ENCODE measurements at places on chromosomes 11 and 22.
A peak's percentile ranks its signal among the peaks of the same experiment; 100 is the strongest.

- peak; percentile 90 for DNase-seq
These were observed 950 bp downstream of the FERMT3 start for GRCh38 chr11:64207256-64208085.

DNA sequence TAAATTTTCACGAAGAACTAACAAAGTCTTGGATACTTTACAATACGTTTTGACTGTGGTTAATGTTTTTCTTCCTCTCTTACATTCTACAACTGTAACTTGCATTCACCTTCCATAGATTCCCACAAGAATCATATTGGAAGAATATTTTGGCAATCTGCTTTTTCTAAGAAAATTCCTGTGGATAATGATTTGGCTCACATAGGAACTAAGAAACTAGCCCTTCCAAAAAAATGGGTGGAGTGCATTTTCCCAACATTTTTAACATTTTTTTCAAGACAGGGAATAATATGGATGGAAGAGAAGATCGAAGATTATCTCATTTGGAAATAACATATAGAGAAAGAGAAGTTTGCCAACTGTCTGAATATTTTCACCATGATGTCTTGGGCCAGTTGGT is 256.9 kb upstream of the POU2AF2 start:
- no peak for DNase-seq

DNA sequence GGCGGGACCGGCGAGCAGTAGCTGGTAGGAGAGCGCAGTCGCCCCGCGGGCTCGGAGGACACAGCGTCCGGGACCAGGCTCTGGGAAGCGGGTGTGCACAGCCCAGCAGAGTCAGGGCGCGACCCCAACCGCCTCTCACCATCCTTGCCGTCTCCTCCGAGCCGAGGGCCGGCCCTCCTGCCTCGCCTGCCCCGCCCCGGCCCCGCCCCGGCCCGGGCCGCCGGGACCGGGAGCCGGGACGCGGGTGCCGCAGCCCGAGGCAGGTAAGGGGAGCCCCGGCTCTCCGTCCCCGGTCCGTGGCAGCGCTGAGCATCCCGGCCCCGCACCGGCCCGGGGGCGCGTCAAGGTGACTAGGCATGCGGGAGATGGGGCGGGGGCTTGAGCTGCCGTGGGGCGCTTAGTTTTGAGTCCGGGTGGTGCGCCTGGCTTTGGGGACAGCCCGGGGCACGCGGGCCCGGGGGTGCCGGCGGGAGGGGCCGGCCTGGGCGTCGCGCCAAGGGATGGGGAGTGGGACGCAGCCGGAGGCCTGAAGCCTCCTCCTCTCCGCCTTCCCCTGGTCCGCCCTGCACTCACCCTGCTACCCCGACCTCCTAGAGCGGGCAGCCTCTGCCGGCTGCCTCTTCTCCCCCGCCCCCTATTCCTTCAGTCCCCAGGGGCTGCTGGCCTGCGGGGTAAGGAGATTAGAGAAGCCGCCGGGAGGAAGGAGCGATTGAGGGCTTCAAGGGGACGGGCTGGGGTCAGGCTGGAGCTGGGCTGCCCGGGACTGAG is at the start of gene ABCG4:
Gene ABCG4 (plus strand): TSS at position 35 of the 768 bp plus-strand sequence. CDS start 914 bp downstream, outside the sequence.
- peak; percentile 49 for DNase-seq

DNA sequence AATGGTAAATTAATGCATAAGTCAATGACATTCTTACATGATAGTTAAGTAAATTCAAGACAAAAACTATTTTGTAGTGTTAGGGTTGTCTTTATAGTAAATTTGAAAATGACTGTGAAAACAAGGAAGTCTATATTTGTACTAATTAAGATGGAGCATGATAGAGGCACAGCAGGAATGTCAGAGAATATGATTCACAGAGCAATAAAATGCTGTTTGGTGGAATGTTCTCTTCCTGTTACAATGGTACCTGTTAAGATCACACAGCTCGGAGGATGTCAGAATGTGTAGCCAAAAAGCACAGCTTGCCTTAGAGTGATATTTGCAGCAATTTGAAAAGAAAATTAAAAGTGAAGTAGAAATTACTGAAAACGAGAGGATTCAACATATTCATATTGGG is 2339.7 kb upstream of the RAG2 start:
- no peak for DNase-seq

DNA sequence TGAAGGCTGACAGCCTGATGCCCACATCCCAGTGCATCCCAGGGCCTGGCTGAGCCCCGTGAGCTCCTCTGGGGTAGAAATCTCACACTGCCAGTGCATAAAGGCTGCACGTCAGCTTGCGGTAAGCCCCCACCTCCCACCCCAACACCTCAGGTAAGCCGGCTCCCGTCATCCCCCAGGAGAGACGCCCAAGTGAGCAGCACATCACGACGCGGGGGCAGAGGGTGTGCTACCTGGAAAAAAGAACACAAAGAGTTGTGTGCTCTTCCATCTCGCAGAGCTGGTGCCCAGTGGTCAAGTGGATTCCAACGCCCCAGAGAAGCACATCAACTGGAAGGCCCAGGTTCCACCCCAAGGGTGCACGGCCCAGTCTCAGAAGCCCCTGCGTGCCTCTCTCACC is 50.0 kb downstream of the IGSF9B start:
- no peak for DNase-seq

GRCh38 chr22:38398609-38399461 is 56.2 kb downstream of the KCNJ4 start:
- peak; percentile 92 for DNase-seq

GRCh38 chr11:87866951-87867350 is 308.3 kb downstream of the RAB38 start:
- DNase-seq = no peak

DNA sequence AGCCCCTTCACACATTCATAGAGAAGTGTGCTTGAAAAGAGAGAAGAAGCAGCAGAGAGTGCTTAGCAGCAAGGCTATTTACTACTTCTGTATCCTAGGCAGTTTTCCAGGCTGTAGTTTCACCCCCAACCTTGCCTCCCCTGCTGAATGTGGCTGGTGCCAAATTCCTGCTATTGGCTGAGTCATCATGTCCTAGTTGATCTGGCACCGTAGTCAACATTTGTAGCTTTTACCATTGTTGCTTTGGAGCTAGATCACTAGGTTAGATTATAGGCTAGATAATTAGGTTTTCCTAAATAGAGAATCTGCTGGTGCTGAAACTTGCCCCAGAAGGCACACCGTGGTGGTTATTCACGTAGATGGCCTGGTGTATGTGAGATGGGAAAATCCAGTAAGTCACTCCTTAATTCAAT is 32.7 kb downstream of the ARHGAP42 start:
- peak; percentile 85 for DNase-seq

- DNase-seq = peak; percentile 69
These were observed 5.3 kb downstream of the PICALM start for GRCh38 chr11:86063536-86063935.

- DNase-seq = no peak
These were observed 26.5 kb downstream of the CTNND1 start for GRCh38 chr11:57787920-57788702.

GRCh38 chr22:46007848-46008261 is 30.9 kb upstream of the WNT7B start:
- DNase-seq = peak; percentile 98

GRCh38 chr11:34488855-34489557 is 24.6 kb downstream of the ELF5 start:
- DNase-seq = no peak

DNA sequence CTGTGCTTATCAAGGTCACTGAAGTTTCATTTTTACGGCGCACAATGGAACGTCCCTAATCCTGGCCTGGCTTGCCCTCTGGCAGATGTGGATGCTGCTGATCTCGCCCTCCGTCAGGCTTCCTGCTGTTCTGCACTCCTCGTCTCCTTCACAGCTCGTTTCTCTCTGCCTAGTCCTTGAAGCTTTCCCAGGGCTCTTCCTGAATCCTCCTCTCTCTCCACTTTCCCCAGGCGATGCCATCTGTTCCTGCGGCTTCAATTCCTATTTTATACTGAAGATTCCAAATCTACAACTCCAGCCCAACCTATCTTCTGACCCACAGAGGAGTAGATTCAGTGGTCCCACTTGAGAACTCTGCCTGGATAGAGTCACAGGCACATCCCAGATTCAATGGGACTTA is 14.2 kb downstream of the SLC22A8 start:
- no peak for DNase-seq

DNA sequence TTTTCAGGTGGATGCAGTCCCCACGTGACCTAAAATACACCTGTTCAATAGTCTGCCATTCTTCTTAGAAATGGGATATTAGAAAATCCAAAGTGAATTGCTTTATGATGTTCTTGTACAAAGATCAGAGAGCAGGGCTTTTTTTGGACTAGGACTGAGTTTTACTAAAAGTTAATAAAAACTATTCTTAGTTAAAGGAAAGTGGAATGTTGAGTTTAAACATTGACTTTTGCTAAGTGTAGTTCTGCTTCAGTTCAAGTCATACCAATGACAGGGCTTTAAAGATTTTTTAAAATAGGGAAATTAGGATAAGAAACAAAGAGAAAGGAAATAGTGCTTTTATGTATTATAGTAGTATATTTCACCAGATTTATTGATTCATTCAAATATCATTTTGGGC is at the start of gene SLC22A24:
Gene SLC22A24 (minus strand): TSS at position 101 of the 400 bp plus-strand sequence. CDS start 442 bp downstream, outside the sequence.
- DNase-seq = no peak

DNA sequence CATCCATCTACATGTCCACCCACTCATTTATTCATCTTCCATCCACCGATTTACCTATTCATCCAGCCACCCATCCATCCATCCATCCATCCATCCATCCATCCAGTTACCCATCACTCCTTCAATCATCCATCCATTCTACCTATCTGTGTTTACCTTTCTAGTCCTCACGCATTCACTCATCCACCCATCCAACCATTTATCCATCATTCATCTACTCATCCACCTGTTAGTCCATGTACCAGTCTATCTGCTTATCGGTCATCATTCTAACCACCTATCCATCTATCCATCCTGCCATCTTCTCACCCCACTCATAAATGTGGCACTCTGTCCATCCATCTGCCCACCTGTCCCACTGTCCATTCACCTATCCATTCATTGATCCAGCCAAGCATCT is 21.9 kb upstream of the MYEOV start:
- no peak for DNase-seq

DNA sequence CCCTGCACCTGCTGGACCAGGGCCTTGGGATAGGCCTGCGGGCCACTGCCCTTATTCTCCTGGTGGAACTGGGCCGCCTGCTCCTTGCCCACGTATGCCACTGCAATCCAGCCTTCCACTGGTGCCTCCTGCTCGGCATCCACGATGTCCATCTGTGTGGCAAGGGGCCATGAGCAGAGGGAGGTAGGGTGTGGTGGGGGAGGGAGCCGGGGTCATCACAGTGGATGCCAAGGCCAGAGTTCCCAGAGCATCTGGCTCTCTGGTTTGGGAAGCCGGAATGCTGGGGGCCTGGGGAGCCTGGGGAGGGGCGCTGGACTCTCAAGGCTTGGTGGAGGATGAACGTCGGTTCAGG is 627 bp downstream of the RNF215 start:
- peak; percentile 20 for DNase-seq

GRCh38 chr11:81870066-81870412 is 863.6 kb downstream of the FAM181B start:
- no peak for DNase-seq

DNA sequence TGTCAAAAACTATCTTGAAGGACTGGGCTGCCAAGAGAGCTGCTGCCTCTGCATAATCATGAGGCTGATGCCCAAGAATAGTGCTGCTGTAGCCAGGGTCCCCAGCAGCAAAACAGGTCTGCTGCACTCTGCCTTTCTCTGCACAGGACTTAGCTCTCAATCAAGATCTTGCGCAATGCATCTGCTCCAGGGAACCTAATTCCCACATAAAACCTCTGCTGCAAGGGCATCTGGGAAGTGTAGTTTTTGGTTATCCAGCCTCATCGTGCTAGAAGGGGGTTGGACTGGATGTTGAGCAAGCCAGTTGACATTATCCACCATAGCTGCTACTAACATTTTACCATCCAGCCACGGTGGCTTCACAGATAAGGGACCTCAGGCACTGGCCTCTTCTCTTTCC is 192.7 kb downstream of the C11orf91 start:
- DNase-seq = peak; percentile 59

GRCh38 chr11:16194566-16194965 is 161.8 kb downstream of the SOX6 start:
- peak; percentile 11 for DNase-seq

DNA sequence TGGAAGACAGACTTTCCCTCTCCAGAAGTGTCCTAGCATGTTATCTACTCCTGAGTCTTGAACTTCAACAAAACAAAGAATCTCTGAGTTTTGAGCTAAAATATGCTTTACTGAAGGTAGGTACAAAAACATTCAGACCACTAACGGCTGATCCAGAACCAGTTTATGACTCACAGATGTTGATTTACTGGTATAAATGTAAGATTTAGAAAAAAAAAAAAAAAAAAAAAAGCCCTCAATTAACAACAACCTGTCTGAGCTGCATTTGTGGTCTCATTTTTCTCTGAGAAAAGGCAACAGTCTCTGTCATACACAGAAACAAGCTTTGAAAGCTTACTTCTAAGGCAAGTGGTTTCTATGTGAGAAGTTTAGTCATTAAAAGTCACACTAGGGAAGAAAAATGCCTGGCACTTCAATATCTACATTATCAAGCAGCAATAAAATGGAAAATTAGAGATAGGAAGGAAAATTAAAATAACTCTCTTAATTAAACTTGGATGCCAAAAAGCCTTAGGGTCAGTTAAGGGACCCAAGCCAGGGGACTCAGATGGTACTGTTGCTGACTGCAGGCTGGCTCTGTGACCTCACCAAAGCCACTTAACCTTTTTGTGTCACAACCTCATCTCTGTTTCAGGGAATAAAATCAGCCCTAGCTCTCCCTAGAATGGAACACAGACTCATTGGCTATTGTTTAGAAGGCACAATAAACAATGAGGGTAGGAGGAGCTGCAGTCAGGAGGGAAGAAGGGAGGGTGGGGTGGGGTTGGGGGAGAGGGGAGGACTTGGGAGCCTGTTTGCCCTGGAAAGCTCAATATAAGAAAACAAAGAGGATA is 61.7 kb downstream of the ETS1 start:
- peak; percentile 70 for DNase-seq

GRCh38 chr22:30881361-30882183 is 87.0 kb downstream of the MORC2 start:
- no peak for DNase-seq

DNA sequence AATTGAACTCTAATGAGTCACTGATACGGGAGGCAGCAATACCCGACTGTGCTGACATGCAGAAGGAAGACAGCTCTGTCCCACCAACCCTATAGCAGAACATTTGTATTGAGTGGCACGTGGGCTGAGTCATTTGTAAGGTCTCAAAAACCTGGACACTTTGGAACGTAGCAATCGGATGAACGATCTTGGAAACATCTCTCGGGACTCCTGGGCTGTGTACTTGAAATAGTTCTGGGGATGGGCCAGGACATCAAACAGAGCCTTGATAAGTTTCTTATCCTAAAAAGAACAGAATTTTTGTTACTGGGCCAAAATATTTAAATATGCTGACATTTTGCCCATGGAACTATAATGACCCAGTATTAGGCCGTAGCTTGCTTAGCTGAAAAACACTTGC is 17.1 kb upstream of the NRIP3 start:
- DNase-seq = no peak

- no peak for DNase-seq
These were observed 302.4 kb downstream of the MN1 start for GRCh38 chr22:27499121-27499520.

- DNase-seq = peak; percentile 19
These were observed 32.3 kb downstream of the ARHGAP42 start for GRCh38 chr11:100719362-100719761.

GRCh38 chr22:47174671-47175112 is 412.2 kb downstream of the TBC1D22A start:
- DNase-seq = no peak
